Endodermal cell (in vitro differentiated cells): ENCODE measurements at places on chromosomes 2 and 18.

DNA sequence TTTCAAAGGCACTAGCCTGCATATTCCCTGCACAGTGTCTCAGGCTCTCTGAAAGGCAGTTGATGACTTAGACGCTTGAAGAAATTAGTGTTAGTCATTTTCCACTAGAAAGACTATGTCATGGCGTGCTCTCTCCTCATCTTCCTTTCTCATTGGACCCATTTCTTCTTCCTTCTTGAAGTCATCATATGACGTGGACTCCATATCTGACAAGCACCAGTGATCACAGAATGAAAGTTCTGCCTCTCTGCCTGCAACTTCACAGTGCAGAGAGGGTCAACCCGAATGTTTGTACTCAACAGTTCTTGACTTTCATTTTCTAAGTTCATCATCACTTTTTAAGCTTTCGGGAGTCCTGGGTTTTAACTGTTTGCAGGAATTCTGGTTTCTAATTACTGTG, 63.7 kb upstream of the CYRIA start:
- no peak for DNase-seq

DNA sequence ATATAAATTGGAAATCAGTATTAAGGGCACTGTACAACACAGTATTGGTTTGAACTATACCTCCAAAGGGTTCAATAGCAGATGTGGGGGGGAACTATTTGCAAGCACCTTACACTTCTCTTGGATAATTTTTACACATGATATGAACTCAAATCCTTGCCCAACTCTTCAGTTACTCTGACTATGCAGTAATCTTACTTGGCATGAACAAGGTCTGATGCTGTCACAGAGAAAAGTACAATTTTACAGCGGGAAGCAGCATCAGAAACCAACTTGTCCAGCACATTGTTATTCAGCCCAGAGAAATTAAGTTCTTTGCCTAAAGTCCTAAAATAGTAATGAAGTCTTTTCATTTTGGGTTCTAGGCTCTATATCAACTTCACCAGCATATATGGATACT, 98.2 kb downstream of the ZNF521 start:
- DNase-seq: no peak

DNA sequence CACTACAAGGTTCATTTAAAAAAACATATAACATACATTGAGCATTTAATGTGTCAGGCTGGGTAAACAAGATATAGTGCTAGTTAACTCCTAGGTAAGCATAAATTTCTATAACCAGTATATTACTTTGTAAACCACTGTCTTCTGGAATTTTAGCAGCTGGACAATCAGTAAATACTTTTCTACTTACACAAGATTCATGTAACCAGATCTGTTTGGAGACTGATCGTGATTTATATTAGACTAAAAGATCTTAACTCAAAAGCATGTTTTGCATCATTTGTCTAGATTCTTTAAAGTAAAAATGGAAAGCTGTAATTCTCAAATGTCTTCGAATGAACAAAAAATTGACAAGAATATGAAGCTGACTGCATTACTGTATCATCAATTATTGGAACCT, 941 bp upstream of the SGO2 start:
- DNase-seq: no peak

DNA sequence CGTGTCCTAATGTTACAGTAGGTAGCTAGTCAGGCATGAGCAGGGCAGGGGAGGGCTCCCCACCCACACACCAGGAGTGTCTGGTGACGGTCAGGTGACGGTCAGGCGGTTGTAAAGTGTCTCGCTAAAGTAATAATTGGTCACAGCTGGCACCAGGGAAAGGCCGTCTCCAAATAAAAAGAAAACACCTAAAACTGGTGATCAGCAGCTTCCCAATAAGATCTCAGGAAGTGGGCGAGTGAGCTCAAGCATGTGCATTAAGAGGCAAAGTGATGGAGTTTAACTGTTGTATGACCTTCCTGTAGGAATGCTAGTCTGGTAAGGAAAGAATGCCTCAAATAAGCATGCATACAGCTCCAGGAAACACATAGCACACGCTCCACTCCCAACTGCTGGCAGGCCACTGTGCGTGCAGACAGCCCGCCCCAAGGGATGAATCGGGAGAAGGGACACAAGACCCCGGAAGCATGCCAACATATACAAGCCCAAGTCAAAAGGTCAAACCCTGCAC, 177.1 kb downstream of the RNF144A start:
- DNase-seq: no peak
